NCI-H187 (cell line): ENCODE measurements at places on chromosomes 7 and 10.

DNA sequence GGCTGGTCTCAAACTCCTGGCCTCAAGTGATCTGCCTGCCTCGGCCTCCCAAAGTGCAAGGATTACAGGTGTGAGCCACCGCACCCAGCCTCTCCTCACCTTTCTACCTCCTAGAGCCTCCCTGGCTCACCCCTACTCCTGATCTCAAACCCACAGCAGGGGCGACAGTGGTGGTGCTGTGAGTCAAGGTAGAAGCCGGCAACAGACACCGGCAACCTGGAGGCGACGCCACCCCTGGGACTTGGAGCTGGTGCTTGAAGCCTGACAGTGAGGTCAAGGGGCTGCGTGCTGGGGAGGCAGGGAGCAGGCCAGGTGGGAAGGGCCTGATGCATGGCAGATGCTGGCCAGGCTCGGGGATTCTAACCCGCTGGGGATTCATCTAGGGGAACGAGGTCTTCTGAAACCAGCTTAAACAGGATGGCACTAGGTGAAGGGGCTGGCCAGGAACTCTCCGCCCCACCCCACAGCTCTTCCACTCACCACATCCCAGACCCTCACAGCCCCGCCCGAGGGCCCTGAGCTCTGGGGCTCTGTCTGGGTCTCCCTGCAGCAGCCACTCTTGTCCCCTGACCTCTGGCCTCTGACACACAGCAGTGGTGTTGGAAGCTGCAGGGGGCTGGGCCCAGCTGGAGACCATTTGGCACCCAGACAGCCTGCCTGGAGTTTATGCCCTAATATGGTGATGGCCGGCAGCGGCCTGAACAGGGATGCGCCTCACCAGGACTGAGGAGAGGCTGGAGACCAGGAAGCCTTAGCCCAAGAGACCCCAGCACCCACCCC is 16.4 kb downstream of the KCNH2 start:
- no peak for DNase-seq

DNA sequence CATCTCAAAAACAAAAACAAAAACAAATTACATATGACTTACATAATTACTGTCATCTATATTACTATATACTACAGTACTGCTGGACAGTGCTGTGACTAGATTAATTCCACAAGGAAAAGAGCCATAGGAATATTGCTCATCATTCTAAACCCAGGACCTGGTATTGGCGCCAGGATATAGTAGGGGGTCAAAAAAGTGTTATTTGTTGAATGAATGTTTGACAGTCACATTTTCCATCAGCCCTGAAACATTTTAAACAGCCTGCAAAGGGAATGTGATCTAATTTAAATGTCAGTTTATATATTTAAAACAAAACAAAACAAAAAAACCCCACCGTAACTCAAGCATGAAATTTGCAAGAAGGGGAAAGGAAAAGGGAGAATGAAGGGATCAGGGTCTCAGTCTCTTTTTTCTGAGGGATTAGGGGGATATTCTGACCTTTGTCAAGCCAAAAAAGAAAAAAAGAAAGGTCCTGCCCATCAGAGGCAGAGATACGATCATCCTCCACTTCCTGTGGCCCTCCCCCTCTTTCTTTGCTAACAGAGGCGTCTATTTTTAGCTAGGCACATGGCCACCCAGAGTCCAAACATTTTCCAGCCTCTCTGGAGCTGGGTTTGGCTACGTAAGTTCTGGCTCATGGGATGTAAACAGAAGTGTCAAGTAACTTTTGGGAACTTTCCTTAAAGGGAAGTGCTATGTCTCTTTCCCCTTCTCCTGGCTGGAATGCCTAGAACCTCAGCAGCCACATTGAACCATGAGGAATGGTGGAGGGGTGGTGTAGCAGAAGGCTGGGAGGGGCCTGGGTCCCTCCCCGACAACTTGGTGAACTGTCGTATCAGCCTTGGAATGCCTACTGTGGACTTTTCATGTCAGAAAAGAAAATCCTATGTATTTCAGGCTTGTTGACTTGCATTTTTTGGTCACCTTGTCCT is 44.6 kb upstream of the DLG5 start:
- no peak for DNase-seq

DNA sequence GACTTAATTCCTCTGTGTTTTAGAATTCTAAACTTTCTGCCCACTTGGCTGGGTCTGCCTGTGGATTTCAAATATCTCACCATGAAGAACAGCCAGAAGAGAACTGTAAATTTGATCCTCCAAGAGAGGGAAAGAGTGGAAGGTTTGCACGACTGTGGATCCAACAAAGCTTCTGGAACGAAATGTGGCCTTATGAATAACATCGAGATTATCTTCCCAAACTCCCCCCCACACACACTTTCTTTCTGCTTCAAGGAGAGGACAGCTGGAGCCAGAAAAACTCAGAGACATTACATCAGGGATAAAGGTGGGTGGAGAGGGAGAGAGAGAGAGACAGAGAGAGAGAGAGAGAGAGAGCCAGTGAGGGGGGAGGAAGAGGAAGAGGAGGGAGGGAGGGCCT is 570.1 kb upstream of the MGMT start:
- DNase-seq, result no peak

- no peak for DNase-seq
These were observed 62.3 kb upstream of the TMEM254 start for GRCh38 chr10:80015911-80016830.

- no peak for DNase-seq
These were observed 864.8 kb downstream of the GATA3 start for GRCh38 chr10:8919280-8919679.

DNA sequence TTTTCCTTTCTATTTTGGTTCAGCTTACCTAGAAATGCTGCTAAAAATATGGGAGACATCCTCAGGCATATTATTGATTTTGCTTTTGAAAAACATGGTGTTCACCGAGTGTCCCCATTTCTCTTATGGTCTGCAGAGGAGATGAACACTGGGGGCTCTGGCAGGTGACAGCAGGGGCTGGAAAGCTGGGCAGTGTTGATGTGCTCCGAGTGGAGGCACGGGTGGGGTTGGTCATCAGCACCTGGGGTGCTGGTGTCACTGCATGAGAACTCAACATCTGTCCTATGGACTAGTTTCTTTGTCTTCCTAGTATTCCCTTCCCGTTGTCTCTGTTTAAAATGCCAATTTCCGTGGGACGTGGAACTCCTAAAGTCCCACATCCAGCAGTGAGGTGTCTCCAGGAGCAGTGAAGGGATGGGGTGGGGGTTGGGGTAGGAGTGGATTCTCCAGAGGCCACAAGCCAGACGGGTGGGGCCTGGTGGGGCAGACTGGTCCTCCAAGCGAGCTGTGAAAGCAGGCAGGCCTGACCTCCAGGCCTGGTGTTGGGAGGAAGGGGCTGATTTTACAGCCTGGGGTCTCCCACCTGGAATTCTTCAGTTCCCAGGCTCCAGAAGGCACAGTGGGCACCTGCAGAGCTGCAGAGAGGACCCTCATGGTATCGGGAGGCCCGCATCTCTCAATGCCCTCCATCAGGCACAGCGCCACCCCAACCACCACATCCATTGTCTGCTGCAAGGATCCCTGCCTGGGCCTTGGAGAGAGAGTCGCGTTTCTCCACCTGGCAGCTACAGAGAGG is 24.4 kb downstream of the ZNF775 start:
- no peak for DNase-seq

DNA sequence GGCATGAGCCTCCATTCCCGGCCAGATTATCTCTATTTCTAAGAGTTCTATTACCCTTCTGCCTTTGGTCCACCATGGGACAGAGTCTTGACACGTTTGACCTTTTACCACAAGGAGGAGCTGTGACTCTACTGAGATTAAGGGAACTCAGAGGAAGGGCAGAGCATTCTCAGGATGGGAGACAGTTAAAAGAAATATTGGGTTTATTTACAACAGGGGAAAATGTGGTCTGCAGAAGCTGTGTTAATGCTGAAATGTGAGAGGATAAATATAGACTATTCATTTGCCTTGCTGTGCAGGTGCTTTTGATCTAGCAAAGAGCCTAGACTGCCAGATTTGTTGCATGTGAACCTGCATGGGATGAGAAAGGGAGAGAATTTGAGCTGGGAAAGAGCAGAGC is 45.8 kb upstream of the PRSS58 start:
- no peak for DNase-seq

- DNase-seq, result no peak
These were observed 7.5 kb upstream of the LRRN3 start for GRCh38 chr7:111083413-111083812.

DNA sequence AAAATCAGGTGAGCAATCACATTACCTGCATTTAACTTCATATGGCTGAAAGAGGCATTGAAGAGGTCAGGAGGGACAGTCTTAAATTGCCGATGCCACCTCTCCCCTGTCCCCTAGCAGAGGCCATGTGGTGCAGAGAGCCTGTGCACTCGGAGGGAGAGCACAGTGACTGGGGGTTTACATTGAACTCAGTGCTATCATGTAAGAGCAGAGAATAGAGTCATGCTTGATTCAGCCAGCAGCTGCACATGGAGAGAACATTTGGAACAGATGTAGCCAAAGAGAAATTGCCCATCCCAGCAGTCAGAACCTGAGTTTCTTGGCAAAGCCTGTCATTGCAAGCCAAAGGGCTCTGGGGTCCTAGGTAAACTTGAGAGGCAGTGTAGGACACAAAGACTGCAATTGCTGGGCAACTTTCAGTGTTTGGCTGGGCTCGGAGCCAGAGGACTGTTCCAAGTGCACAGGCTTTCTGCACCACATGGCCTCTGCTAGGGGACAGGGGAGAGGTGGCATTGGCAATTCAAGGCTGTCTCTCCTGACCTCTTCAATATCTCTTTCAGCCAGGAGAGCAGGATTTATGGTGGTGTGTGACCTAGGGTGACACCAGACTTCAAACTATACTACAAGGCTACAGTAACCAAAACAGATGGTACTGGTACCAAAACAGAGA is 267.1 kb downstream of the REEP3 start:
- DNase-seq, result no peak

- no peak for DNase-seq
These were observed 77.1 kb downstream of the INPP5A start for GRCh38 chr10:132614431-132615340.

- DNase-seq, result no peak
These were observed 277.6 kb downstream of the KCND2 start for GRCh38 chr7:120550494-120551048.

GRCh38 chr7:151626422-151627115 is 106.9 kb upstream of the RHEB start:
- DNase-seq, result peak; percentile 11

DNA sequence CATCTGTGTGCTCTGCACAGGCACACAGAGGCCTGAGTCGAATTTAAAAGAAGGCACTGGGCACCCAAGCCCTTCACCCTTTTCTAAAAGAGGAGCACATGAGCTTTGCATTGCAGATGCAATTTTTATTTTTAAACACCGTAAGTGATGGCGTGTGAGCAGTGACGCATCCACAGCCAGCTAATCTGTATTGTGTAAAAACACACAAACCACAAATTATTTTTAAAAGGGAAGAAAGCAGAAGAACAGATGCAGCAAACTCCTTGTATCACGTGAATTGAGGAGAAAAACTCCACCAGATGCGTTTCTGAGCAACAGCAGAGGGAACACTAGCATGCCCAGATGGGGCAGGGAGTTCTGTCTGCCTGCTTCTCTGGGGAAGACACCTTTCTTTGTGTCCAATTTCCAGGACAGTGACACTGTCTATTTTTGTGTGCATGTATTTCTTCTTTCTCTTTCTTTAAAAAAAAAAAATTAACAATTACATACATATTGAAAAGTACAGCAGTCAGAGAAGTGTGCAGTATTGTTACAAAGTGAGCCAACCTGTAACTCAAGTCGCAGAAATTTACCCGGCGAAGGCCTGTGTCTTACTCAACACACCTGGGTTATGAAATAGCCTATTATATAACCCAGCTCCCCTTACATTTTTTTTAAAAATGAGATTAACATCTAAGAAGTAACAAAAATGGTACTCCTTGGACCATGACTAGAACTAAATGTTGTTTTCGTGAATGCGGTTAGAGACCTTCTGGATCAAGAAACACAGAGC is 39.2 kb downstream of the EEPD1 start:
- no peak for DNase-seq

DNA sequence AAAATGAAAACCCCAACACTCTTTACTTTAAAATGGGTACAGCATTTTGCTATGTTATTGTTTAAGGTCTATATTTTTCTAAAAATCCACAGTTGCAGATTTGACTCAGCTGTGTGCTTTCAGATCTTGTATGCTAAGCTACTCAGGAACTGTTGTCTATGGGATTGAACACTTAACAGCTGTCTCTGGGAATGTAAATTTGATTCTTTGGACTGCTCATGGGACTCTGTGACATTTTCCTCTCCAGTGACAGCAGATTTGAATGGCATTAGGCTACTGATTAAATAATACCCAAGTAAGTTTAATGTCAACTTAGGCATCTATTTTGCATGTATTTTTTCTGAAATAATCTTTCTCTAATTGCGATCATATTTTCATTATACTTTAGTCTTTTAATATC is 1.7 kb upstream of the CD36 start:
- no peak for DNase-seq

DNA sequence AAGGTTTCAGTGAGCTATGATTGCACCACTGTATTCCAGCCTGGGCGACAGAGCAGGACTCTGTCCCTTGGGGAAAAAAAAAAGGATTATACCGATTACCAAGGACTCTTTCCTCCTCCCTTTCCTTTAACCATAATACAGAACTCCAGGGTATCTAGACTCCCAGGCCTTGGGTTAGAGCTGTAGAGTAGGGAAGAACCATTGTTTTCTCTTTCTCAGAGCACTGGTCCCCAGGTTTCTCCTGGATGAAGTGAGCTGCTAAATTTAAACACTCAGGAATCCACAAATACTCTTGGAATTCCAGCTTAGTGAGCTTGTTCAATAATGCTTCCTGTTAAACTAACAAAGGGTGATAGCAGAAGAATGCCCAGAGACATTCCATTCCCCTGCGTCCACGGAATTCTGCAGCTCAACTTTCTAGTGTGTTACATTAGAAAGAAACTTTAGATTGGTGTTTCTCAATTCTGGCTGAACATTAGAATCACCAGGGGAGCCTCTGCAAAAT is 14.6 kb upstream of the RPEL1 start:
- no peak for DNase-seq

DNA sequence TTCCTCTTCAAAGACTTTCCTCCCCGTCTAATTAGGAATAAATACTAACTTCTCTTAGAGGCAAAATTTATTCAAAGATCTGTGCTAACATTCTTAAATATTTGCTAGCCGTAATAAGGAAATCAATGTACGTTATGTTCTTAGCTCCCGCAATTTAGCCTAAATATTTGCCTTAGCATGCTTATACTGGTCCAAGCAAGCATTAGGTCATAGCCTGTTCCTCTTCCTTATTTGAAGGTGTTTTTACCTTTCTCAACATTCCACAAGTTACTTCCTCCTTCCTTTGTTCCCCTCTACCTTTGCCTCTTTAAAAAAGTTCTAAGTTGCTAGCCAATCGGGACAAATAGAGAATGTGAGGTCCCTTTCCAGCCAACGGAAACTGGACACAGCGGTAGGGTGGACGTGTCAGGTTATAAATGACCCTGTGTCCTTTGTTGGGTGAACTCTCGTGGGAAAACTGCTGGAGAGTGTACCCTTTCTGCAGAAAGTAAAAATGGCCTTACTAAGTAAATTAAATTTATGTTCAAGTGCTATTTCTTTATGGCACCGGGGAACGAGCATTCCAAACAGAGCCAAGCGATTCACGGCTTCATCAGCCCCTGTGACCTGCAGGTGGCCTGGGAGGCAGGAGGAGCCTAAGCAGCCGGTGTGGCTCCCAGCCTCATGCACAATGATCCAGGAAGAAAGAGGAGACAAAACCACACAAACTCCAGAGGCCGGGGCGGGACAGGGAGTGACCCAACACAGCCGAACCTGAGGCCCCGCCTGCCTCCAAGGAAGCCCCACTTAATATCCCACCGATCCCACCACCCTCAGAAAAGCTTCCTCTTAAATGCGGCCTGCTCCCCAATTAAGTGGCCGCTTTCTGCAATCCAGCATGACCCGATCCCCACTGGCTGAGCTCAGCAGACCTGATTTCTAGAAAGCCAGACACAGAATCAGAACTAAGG is 67.0 kb downstream of the ZRANB1 start:
- no peak for DNase-seq
